ENCODE measurements at places on chromosomes 16 and 17.
A peak's percentile ranks its signal among the peaks of the same experiment; 100 is the strongest.

DNA sequence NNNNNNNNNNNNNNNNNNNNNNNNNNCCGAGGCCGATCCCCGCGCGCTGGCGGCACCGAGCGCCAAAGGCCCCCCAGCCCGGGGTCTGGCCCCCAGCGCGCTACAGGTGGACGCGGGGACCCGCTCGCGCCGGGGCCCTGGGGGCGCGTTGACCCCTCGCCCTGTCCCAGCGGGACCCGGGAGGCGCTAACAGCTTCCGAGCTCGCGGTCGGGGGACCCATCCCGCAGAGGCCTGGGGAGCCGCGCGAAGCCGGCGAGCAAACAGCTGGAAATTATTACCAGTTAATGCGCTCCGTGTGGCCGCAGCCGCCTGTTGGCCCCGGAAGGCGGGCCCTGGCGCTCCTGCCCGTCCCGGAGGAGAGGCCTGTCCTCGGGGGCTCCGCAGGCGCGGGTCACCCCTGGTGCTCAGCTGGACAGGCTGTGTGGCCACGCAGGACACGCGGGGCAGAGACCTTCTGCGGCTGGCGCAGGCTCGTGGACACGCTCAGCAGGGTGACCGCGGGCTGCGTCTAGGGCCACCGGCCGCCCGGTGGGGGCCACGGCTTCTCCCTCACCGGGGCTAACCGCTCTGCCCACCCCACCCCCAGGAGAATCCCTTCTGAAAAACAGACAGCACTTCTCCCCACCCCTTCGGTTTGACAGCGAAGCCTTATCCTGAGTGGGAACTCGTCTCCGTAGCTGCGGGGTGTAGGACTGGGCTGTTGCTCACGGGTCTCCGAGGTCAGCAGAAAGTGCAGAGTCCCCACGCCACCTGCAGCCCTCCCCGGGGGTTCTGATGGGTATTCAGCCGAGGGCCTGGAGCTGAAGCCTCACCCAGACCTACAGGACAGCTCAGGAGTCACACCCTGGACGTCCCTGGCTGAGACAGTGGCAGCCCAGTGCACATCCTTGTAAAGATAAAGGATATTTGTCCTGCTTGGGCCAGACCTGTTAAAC is 138.7 kb upstream of the RPH3AL start:
- DNase-seq = peak; percentile 12

- no peak for DNase-seq
These were observed 17.1 kb downstream of the C16orf74 start for GRCh38 chr16:85733839-85734170.

DNA sequence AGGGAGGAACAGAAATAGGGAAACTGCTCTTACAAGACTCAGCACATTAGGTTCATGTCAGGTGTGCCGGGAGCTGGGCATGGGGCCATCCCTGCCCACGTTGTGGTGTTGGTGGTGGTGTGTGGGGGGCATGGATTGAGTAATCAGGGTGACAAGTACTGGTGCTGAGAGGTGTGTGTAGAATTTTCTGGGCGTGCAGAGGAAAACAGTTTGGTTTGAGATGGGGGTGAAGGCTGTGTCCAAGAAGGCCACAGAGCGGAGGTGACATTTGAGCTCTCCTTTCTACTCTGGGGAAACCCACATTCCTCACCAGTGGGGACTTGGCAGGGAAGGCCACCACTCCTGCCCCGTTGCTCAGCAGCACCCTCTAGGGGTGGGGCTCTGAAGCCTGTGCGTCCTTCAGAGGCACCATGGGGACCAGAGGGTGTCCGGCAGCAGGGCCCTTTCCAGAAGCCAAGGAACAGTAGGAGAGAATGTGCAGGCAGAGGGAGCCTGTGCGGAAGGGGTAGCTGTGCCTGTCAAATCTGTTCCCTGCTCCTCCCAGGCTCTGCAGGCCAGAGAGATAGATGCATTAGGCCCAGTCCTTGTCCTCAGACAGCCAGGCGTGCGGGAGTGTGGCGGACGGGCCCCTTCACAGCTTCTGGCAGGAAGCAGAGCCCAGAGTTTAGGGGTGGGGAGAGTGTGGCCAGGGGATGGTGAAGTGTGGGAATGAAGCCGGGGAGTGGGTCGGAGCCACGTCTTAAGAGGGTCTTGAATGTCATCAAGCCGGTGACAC is 48.7 kb upstream of the GSE1 start:
- peak; percentile 75 for DNase-seq

DNA sequence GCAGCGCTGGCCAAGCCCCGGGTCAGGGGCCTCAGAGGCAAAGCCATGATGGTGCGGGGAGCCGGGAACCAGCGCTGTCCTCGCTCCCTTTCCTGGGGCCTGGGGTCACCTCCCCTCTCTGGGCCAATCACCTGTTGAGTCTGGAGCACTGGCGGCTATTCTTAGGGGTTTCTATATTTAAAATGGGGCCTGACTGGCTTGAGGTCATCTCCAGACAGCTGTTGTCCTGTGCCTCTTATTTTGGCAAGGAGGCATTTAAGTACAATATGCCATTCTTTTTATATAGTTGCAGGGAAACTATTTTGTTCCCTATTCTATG is at the start of gene COX6A2:
TSS of gene COX6A2 (minus strand) at position 82 of the 319 bp plus-strand sequence. CDS start at position 47, 35 bp downstream.
- DNase-seq = no peak

GRCh38 chr16:52501746-52502145 is 45.2 kb downstream of the TOX3 start:
- DNase-seq = no peak
